ENCODE measurements at places on chromosomes 1 and 21.

GRCh38 chr21:21860888-21861287, 862.7 kb downstream of the NCAM2 start:
- DNase-seq: no peak

GRCh38 chr1:183553331-183553730, 36.9 kb downstream of the NCF2 start:
- DNase-seq: no peak

GRCh38 chr1:151982300-151983005, 11.2 kb downstream of the S100A10 start:
- no peak for DNase-seq

GRCh38 chr1:46284597-46285564, 18.5 kb downstream of the LRRC41 start:
- DNase-seq: no peak

- no peak for DNase-seq
These were observed 36.7 kb upstream of the ACTRT2 start for GRCh38 chr1:2984399-2985061.

DNA sequence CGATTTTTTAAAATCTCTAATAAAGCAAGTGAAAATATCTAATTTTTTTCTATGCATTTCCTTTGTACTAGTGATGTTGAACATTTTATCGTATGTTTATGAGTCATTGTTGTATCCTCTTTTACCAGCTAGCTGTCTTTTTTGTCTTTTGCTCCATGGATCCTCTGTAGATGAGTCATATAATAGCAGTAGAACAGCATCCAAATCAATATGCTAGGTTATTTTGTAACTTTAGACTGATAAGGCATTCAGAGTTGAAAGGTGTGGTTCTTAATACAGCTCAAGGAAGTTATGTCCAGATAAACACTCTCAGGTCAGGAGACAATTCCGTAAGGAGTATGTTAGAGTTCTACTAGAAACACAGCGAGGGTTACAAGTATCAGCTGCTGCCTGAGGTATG, 31.9 kb downstream of the MAP10 start:
- DNase-seq: no peak

- DNase-seq: no peak
These were observed 60.6 kb downstream of the UBIAD1 start for GRCh38 chr1:11333631-11334030.

DNA sequence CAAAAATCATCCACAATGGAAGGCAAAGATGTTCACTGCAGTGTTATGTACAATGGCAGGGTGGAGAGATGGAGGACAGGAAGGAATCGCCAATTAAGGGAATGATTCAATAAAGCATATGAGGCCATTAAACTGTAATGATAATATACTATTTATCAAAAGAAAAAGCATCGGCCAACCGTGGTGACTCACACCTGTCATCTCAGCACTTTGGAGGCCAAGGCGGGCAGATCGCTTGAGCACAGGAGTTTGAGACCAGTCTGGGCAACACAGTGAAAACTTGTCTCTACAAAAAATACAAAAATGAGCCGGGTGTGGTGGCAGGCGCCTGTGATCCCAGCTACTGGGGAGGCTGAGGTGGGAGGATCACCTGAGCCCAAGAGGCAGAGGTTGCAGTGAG, 89.1 kb downstream of the SSBP3 start:
- DNase-seq: no peak

DNA sequence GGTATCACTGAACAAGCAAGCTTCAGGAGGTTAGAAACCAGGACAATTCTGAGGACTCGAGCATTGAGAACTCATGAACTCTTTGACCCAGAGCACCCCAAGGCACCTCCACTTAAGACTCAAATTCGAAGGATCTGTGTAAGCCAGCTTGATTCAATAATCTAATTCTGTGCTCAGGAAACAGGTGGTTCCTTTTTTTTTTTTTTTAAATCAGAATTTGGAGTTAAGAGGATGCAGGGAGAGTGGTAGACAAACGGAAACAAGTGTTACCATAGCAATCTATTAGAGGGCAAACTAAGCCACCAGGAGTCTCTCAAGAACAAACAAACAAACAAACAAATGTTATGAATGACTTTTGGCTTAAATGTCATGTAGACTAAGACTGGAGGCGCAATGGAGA, 53.8 kb upstream of the DPH5 start:
- no peak for DNase-seq

DNA sequence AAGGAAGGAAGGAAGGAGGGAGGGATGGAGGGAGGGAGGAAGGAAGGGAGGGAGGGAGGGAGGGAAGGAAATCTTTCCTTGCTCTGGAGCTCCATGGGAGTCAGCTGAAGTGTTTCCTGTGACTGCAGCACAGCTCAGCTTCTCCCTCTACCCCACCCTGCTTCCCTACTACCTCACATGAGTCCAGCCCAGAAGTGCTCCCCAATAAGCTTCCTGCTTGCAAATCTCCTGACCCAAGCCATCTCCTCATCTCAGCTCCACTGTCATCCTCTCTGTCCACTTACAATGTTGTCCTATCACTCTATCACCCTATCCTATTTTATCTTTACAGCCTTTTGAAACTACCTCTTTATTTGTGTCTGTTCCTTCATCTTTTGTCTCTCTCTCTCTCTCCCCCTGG, 52.9 kb upstream of the SSBP3 start:
- DNase-seq: no peak

- DNase-seq: peak; percentile 76
These were observed 111.8 kb upstream of the NBPF11 start for GRCh38 chr1:148263906-148264255.

GRCh38 chr1:97097404-97097925, 375.9 kb downstream of the PTBP2 start:
- no peak for DNase-seq

DNA sequence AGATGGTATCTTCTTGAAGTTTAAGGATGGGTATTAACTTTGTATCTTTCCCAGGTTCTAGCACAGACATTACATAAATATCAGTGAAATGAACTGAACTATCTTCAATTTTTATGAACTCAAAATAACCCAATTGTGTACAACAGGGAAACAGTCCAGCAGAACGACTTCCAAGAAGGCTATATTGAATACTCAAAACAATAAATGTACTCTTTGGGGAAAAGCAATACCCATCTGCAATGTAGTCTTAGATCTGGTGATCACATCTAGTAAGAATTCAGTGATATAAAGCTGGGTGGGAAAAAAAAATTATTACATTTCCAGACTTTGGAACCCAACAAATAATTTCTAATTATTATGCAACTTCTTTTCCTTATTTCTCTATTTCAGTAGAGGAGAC, 33.1 kb upstream of the GORAB start:
- DNase-seq: no peak

GRCh38 chr1:202220733-202221132, 27.1 kb downstream of the LGR6 start:
- no peak for DNase-seq

GRCh38 chr1:66300280-66300971, 233.5 kb upstream of the SGIP1 start:
- no peak for DNase-seq

DNA sequence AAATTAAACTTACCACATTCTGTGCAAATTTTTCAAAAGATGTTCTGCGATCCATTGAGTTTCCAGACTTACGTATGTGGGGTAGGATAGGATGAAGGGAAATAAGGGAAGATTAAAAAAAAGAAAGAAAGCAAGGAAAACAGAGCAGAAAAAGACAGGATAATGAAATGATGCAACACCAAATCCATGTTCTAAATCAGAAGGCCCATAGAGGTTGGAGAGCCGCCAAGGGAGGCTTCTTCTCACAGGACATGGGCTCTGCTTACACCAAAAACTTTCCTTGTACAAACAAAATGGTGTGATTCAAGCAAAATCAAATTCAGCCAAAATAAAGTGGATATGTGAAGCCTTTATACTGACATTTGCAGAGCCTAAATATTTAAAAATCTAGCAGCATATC, 189.5 kb upstream of the GREM2 start:
- no peak for DNase-seq

- DNase-seq: no peak
These were observed 9.7 kb upstream of the ZBTB48 start for GRCh38 chr1:6570100-6570499.

DNA sequence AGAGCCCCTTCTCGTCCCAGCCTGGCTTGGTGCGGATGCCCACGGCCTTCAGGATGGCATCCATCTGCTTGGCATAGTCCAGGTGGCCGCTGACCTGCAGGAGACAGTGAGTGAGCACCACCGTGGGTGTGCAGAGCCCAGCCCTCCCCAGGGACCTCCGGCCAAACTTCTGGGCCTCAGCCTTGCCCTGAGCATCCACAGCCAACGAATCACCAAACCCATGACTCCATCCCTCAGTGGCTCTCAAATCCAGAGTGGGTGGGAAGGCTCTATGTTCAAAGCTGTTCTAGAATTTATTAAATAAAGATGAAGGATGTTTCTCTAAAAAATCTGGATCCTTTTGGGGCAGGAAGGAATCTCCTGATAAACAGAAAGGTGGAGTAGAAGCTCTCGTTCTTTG, 18.7 kb downstream of the HTR6 start:
- no peak for DNase-seq

- DNase-seq: no peak
These were observed 7.0 kb downstream of the MRPL9 start for GRCh38 chr1:151756291-151756690.

GRCh38 chr1:40391688-40392145, 18.2 kb downstream of the SMAP2 start:
- no peak for DNase-seq

GRCh38 chr1:181061891-181062835, 26.3 kb upstream of the IER5 start:
- DNase-seq: peak; percentile 74
